Renal cortex interstitium (tissue), 15 donors: ENCODE measurements at places on chromosomes 4 and X. TPM values are rescaled to one million over a fixed set of nuclear protein-coding genes. Genes with fewer than 3 reads are reported as not detected.

Gene SLC10A6
- polyA plus RNA-seq = 0.25 TPM

DNA sequence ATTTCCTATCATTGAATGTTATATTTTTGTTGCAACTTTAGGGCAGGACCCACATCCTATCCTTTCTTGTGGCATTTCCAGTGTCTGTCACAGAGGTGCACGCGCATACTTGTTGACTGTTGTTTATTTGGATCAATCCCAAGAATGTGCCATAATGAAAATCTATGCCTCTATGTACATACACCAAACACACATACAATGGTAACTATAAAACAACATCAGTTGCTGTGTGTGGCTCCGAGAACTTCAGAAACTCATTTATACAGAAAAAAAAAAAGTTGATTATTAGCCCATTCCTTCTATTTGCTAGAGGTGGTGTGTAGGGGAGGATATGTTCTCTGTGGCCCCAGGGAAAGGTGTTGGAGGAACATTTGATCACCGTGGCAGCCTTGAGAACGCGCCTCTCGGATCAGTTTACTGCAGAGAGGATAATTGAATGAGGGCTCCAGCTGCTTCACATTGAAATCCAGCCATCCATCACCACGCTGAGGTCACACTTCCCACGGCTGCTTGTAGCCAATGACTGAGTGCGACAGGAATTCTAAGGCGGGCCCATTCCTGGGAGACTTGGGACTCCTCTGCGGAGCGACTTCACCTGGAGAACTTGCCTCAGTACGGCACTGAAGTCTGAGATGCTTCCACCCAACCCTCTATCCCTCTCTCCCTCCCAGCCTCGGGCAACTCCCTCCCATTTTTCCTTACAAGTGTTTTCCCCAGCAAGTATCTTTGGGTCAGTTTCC is 19.5 kb downstream of the SMPX start:
- peak; percentile 31 for DNase-seq

- DNase-seq = no peak
Measured at GRCh38 chrX:997631-998137, 214.8 kb downstream of the CRLF2 start.

DNA sequence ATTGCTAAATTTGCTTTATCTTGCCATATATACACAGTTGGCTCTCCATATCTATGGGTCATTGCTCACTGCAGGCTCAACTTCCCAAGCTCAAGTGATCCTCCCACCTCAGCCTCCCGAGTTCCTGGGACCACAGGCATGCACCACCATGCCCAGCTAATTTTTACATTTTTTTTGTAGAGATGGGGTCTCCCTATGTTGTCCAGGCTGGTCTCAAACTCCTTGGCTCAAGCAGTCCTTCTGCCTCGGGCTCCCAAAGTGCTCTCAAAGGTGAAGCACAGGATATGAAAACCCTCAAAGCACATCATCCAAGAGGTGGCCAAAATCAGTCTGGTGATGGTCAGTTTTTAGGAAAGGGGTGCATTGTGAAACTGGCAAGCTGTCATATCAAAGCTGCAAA is 11.8 kb downstream of the CDS1 start:
- DNase-seq = no peak

Gene AFF1
- 43.7 TPM for polyA plus RNA-seq

DNA sequence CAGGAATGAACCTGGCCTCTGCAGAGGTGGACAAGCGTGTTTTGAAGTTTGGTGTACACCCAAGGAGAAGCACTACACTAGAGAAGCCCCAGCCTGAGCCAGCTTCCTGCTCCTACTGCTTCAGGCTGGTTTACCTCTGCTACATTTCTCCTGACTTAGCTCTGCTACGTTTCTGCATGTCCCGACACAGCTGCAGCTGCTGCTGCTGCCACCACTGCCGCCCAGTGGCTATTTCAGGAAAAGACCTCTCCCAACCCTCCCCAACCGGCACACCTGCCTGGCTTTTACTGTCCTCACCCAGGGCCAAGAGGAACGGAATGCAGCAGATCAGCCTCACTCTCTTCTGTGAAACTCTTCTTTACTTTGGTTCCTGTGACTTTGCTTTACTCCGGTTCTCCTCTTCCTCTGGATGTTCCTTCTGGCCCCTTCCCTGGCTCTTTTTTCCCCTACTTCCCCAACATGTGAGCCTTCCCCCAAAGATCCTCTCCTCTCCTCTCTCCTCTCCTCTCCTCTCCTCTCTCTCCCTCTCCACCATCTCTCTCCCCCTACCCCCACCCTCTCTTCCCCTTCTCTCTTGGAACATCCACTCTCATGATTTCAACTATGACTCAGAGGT is 3.1 kb upstream of the P2RY4 start:
- no peak for DNase-seq

DNA sequence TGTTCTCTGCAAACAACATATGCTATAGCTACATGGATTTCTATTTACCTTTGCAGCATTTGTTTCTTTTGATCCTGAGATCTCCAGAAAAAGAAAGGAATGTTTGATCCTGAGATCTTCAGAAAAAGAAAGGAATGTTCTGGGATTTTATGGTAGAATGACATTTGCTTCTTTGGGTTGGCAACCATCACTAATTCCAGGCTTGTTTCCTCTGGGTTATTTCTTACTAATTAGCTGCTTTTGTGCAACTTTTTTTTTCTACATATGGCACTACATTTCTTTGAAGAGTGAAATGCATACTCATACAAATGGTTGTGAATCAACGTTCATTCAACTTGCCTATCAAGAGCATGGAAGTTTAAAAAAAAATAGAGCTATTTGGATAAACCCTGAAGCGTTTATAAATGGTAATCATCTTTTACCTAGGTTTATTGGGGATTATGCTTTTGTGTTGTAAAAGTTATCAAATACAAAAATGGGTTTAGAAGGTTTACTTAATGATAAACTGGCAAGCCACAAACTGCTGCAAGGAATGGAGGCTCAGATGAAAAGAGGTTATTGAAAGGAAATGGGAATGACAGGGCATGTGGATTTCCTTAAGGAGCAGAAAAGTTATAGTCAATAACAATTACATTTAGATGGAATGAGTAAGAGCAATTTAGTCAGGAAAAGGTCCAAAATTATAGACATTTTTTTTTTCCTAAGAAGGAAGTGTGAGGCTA is 95.6 kb upstream of the PCDH18 start:
- DNase-seq = no peak

Gene CT45A5
- polyA plus RNA-seq = not detected

DNA sequence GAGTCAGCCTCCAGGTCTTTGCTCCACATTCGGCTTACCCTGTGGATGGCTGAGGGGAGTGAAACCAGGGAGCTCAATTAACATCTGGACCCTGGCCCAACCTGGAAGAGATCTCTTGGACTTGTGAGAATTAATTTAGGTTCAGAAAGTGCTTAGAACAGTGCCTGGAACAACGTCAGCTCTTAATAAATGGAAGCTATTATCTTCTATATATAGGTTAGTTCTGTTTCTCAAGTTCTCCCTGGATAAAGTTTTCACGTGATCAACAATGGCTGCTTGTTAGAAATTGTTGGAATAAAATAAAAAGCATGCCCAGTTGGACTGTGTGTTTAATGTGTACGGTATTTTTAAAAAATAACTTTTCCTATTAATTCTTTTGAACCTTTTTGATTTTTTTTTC is 80.8 kb downstream of the TRIML1 start:
- DNase-seq = no peak

GRCh38 chrX:21374163-21374993 is at the start of gene CNKSR2:
TSS of gene CNKSR2 (plus strand) at chrX:21374418. CDS start at chrX:21374898, 480 bp downstream.
- DNase-seq = no peak

DNA sequence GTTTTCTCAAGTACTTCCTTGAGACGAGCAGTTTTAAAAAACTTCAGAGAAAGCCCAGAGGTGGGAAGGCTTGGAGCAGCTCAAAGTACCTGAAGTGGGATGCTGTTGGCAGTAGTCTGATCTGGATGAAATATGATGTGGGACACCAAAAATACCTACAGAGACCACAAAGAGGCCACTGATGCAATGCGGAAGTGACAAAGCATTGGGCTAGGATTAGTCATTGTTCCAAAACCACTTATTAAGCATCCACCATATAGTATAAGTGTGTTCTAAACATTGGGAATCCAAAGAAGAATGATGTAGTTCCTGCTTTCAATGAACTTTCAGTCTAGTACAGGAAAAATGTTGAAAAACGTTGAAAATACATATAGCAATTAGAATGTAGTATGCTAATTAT is 386.1 kb upstream of the CNKSR2 start:
- DNase-seq = no peak

DNA sequence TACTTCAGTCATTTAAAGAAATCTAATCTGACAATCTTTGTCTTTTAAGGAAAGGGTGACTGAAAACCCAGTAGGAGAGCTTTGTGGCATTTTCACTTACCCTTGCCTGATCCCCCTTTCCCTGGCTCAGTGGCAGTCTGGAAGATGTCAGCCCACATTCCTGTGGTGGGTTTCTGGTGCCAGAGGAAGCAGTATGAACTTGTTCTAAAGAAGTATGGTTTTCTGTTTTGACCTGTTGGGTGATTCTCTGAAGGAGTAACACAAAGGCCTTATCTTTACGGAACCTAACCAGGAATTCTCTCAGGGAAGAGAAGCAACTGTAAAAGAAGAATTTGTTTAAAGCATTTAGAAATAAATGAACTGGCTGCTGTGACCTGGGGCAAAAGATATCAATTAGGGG is 41.9 kb downstream of the BMP15 start:
- no peak for DNase-seq

Gene ATP1B4
- polyA plus RNA-seq = 0.09 TPM

DNA sequence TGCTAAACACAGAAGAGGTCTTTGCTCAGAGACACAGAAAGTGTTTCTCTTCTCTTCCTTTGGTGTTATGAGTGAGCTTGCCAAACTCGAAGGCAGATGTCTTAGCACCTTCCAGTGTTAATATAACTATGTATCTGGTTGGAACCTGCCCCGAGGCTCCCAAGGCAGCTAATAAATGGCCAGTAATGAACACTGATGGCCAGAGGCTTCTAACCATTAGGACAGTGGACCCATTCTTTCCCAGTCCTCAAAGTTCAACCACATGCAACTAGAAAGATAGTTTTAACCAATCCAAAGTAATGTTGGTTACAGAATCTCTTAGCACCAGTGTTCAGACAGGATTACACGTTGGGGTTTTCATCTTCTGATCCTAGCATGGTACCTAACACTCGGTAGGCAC is 42.7 kb upstream of the JADE1 start:
- no peak for DNase-seq

Gene LRIT3
- 0.42 TPM for polyA plus RNA-seq

DNA sequence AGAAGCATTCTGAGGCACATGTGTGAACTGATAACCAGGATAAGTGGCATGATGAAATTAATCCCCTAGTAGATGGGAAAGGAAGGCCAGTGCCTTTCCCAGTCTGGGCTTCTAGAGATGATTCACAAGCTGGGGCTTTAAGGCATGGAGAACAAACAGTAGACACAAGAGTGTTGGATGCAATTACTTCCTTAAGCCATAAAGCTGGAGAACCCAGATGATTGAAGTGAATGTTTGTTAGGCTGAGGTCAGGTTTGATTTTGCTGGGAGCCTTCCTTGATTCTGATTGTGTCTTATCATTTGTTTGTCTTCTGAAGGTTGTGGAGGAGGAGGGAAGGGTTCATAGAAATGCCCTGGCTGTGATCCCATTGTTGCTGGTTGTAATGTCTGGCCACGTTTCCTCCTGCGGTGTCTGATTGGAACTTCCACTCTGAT is 125.2 kb downstream of the NHS start:
- no peak for DNase-seq

Gene L1CAM
- 35.2 TPM for polyA plus RNA-seq

Gene GPRIN3
- polyA plus RNA-seq = 8.3 TPM

DNA sequence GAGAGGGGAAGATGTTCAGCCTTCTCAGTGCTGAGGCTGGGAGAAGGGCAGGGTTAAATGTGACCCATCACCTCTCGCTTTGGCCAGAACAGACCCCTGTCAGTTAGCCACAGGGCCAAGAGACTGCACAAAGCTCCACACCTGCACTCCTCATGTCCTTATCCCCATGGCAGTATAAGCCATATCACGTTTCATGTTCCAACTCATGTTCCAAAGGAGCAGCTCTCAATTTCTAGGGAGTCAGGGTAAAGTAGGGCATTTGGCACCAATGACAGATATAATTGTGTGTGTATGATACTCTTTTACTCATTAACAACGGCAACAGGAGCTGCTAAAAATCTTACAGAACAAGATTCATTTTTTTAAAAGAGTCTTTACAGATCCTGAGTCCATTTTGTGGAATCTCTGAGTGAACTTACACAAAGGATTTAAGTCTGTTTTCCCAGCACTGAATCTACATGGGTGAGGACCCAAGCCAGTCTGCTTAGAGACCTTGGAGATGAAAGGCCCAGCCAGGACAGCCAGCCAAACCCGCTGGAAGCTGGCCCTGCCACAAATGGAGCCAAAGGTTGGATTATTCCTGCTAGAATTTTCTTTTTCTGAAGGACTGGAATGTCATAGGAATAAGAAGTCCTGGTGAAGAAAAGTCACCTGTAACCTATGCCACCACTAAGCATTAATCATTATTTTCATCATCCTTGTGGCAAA is 129.1 kb upstream of the SMAD1 start:
- no peak for DNase-seq

DNA sequence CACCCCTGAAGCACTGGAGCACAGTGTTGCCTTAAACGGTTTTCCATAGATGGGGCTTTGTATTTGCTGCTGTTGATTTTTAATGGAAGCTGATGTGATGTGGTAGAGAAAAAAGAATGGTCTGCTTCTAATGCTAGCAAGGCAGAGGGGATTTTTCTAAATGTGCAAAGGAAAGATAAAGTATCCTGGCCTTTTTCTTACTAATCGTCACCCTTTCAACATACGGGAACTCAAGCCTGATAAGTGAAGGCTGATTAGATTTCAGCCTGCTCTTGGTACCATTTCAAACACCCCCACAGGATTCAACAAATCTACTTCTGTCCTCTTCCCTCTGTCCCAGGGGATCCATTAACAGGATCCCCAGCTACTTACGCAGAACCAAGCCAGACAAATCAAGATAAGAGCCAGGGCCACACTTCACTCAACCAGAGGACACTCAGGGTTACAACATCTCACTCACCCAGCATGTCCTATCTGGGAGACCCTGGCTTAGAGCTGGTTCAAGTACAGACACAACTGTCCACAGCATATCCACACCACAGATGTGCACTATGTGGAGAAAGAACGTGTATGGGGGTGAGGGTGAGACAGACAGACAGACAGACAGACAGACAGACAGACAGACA is 180.0 kb downstream of the SH3KBP1 start:
- no peak for DNase-seq

GRCh38 chr4:152247271-152247975 is 288.5 kb downstream of the FBXW7 start:
- no peak for DNase-seq

DNA sequence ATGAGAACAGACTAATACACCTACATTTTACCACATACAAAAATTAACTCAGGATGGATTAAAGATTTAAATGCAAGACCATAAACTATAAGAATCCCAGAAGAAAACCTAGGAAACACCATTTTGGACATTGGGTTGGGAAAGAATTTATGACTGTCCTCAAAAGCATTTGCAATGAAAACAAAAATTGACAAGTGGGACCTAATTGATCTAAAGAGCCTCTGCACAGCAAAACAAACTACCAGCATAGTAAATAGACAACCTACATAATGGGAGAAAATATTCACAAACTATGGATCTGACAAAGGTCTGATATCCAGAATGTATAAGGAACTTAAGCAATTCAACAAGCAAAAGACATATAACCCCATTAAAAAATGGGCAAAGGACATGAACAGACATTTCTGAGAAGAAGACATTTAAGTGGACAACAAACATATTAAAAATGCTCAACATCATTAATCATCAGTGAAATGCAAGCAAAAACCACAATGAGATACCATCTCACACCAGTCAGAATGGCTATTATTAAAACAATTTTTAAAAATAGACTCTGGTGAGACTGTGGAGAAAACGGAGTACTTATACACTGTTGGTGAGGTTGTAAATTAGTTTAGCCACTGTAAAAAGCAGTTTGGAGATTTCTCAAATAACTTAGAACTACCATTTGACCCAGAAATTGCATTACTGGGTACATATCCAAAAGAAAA is 221.7 kb upstream of the DIPK2B start:
- no peak for DNase-seq
